ENCODE measurements at places on chromosomes 5 and 9.

DNA sequence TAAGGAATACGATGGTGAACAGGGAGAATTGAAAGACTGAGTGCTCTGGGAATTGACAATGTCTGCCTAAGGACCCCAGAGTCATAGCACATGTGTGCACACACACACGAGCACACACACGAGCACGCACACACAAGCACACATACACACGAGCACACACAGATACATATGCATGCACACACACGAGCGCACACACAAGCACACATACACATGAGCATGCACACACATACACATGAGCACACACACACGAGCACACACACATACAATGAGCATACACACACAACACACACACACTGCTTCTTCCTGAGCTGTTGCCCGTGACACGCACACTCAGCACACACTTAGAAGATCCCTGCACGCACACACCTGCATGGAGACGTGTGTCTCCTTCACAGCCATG lies 10.9 kb upstream of the UNC5A start:
- DNase-seq = no peak

GRCh38 chr5:156974328-156974727 lies 11.3 kb upstream of the TIMD4 start:
- DNase-seq = no peak

GRCh38 chr9:127562841-127563401 lies 49.2 kb upstream of the STXBP1 start:
- DNase-seq = no peak

- DNase-seq = no peak
These were observed 58.5 kb downstream of the SECISBP2 start for GRCh38 chr9:89376741-89377351.

DNA sequence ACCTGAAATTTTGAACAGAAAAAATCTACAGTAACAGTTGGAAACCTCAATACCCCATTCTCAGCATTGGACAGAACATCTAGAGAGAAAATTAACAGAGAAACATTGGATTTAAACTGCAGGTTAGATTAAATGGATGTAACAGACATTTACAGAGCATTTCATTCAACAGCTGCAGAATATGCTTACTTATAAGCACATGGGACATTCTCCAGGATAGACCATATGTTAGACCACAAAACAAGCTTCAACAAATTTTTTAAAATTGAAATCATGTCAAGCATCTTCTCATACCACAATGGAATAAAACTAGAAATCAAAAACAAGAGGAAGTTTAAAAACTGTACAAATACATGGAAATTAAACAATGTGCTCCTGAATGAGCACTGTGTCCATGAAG lies 316.3 kb downstream of the FAM170A start:
- no peak for DNase-seq

DNA sequence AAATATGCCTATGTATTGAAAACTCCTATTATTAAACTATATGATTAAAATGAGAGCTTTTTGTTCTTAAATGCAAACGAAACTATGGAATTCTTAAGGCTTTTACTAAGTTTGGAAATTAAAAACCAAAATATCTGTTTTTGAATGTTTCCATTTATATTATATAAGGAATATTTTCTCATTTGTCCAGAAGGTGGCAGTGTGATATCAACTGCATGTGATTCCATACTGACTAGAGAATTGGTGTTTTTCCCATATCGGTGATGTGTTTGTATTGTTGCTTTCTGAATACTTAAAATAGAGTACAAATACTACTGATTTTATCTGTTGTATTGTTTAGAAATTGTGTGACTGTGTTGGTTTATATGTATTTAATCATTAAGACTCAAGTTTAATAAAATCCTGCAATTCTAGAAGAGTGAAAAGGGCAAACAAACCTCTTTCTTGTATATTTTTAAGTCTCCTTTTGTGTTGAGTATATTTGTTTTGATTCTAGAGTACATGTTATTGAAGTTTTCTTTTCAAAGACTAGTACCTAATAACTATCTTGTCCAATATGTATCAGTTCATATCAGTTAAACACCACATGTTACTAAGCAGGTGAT lies 320.8 kb downstream of the CCDC171 start:
- peak; percentile 18 for DNase-seq

DNA sequence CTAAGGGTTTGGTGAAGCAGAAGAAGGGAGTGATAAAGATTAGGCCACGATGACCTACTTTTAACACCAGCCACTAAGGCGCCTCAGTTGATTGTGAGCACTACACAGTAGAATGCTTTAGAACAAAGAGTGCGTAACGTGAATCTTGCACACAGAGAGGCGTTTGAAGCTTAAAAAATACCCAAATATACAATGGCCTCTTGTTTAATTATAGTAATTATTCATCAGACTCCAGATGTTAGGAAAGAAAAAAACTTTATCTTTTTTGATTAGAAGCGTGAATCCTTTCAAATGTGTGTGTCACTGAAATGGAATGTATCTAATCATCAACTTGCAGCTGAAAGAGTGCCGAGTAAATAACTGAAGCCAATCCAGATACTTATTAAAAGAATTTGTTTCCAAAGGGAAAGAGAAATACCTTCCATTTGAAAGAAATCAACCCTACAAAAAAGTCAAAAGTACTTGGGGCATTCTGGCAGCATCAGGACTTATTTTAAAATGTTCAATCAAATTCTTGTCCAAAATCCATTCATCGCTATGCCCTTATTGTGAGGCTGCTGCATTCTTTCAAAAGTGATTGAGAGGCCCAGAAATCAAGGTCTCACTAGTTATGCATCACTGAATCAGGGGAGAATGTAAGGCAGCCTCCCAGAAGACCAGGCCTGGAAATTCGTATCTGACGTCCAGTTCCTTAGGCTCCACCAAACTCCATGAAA lies 337.5 kb downstream of the ZNF608 start:
- DNase-seq = no peak

DNA sequence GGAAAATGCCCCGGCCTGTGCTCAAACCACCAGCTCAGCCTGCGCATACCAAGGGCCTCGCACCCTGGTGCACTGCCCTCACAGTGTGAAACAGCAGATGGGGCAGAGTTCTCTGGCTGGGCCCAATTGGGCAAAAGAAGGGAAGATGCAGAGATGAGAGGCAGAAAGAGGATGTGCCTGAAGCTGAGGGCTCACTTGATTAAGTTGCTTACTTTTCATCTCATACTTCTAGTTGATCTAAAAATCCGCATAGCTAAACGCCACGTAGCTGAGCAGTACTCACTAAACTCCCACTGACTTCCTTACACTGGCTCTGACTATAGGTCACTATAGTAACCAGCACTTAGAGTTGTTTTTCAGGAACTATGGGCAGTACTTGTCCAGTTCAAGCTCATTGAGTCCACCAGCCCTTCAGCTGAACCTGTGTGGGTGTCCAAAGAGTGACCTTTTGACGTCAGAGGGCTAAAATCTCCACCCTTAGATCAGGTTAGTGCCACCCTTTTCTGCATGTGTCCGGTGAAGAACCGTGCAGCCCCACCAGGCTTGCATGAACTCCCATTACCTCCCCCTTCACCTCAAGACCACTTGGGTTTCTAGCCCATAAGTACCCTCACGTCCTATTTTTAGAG lies 215.2 kb downstream of the AUH start:
- no peak for DNase-seq

DNA sequence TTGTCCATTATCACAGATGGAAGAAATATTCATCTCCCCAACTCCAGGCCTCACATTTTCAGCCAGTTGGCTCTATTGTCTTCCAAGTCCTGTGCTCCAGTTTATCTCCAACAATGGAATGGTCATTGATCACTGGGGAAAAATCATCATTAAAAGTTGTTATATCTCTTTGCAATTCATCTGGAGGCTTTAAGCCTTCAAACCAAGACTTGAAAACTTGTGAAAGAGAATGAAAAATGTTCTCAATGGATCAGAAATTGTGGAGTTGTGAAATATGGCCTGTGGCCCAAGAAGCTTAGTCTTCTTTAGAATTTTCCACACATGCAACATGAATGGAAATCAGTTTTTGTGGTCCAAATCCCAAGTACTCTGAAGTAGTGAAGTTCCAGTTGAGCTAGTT lies 569.6 kb downstream of the EBF1 start:
- DNase-seq = no peak

DNA sequence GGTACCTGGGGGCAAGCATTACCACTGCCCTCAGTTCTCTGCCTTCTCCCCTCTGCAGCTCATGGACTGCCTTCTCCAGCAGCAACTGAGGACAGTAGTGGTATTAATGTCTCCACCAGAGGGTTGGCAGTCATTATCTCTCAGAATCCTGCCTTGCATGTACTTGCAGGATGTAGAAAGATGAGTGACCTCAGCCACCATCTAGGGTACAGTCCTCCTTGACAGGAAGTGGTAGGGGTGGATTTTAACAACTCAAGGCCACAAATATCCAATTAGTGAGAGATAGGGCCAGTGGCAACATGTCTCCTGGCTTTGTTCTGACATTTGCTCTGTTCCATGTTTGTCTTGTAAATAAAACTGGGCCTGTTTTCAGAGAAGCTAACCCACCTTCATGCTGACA lies 47.2 kb downstream of the F2R start:
- DNase-seq = no peak

DNA sequence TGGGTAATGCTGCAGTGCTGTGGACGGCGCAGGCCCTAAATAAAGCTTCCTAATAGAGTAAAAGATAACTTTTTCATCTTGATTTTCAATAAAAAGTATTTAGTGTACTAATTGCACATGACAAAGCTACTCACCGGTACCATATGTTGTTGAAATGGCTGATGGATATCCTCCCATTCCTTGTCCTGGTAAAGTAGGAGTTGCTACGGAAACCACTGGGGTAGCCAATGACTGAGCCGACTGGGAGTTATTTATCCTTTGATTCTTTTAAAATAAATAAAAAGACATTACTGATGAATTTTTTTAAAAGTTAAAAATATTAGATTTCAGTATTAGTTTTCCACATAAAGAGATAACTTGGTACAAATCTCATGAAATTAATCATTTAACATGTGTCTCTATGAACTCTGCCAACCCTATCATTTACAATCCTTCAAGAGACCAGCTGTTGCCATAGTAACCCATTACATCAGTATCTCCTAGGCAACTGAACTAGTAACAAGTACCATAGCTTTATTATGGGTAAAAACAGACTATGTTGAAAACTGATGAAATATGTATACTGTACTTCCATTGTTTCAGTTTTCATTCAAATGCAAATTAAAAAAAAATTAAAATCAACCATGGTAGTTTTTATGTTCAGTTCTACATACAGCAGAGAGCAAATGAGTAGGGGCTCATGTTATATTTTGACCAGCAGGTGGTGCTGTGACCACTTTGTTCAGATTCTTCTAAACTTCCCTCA lies 153.7 kb downstream of the MEF2C start:
- DNase-seq = peak; percentile 61

GRCh38 chr5:170155771-170156170 lies 50.1 kb downstream of the FOXI1 start:
- no peak for DNase-seq
